Stimulated activated CD8-positive, alpha-beta memory T cell treated with anti-CD3 and anti-CD28 coated beads, Interleukin-12 subunit alpha, Interleukin-12 subunit beta, amount 100 ng/mL, for 1 hour (primary cell): ENCODE measurements at places on chromosomes 7 and 10.

GRCh38 chr7:32943252-32944030 lies 13.8 kb upstream of the FKBP9 start:
- no peak for DNase-seq

- DNase-seq = no peak
Observed at GRCh38 chr7:94216944-94217461, 177.7 kb upstream of the COL1A2 start.

- no peak for DNase-seq
Observed at GRCh38 chr7:107680478-107680877, 19.9 kb downstream of the SLC26A4 start.

DNA sequence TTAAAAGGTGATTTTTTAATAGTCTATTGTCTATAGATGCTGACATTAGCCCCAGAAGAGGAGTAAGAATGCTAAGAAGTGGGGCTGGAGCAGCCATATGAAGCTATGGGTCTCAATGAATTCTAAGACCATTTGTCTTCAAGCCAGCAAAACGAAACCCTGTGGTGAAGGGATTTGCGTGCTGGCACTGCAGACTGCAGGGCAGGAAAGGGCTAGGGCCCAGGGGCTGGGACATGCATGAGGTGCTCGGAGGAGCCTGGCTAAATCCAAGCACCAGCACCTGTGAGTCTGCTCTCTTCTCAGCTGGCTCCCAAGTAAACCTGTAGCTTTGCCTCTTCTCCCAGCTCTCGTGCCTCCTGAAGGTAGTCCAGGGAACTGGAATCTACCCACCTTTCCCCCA lies 1.3 kb upstream of the NDST2 start:
- no peak for DNase-seq

- no peak for DNase-seq
Observed at GRCh38 chr7:80643336-80643915, 5.0 kb downstream of the CD36 start.

GRCh38 chr10:76937181-76937600 lies 700.4 kb downstream of the KCNMA1 start:
- no peak for DNase-seq

- no peak for DNase-seq
Observed at GRCh38 chr7:47627580-47628283, 45.8 kb upstream of the TNS3 start.

- no peak for DNase-seq
Observed at GRCh38 chr10:930625-931325, 730 bp downstream of the LARP4B start.

DNA sequence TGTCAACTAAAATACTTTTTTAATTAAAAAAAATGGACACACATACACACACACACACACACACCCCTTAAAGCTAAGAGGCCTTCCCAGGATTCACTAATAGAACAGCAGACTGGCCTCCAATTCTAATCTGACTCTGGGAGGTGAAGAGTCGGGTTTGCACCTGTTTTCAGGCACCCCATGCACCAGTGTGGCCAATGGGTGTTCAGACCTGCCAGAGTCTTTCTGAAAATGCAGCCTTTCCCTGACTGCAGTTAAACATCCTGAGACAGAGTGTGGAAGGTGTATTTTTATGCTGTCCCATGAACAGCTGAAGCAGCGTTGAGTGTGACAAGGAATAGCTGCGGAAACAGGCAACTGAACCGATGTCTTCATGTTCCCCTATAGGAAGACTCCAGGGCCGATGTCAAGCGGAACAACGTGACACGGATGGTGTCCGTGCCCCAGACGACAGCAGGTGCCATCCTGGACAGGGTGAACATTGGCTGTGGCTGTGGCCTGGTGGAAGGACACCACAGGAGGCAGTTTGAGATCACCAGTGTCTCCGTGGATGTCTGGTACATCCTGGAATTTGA lies 74.6 kb upstream of the LYZL2 start:
- no peak for DNase-seq

DNA sequence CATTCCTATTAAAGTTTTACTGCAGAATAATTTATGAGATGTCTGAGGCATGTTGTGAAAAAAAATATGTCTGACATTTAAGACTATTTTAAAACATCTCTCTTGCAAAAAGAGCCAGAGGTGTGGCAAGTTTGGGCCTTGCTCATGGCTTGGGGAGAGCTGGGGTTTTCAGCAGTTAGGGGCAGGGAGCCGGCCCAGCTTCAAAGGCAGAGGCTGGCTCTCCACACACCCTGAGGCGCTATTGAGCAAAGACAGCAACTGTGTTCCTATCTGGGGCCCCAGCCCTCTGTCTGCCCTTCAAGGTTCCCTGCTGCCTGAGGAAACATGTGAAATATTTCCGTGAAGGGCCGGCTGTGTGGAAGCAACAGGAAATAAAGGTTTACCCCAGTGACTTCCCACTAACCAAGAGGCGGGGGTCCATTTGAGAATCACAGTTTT lies 94.0 kb downstream of the SORBS1 start:
- DNase-seq = no peak

- no peak for DNase-seq
Observed at GRCh38 chr7:131027287-131027773, 293.3 kb upstream of the KLF14 start.

GRCh38 chr7:100099452-100099851 lies 1.7 kb downstream of the MCM7 start:
- DNase-seq = no peak

DNA sequence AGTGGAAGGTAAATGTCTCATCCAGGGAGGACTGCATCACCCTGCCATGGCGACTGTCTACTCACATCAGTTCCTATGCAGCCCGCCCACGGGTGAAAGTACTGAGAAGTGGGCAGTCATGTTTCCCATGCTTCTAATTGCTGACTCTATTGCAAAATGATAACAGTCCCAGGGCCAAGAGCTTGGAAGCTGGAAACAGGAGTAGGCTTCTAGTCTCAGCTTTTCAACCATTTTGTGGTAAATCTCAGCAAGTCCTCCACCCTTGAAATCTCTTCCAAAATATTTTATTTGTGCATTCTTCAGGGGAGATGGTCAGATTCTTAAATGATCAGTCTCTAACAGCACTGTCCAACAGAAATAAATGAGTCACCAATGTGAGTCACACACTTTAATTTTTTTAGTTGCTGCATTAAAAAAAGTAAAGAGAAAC lies 48.1 kb upstream of the TARP start:
- no peak for DNase-seq

DNA sequence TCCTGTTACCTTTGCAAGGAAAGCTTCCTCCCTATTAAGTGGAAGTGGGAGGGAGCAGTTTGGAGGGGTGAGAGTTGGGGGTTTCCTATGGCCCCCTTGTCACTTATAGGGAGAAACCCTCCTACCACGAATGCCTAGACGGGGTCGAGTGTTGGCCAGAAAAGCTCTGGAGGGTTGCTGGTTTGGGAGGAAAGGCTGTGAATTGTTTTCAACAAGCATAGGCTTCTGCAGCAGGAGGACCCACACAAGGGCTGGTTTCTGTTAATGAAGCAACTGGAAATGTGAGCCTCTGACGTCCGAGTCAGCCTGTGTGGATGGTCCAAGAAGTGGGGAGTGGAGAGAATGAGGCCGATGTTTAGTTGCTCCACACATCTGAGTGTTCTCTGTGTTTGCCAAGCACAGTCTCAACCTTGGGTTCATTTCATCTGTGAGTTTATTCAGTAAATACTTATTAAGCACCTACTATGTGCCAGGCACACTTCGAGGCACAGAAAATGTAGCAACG lies 37.3 kb upstream of the LEP start:
- DNase-seq = no peak

- no peak for DNase-seq
Observed at GRCh38 chr10:35928748-35929147, 286.7 kb upstream of the FZD8 start.

DNA sequence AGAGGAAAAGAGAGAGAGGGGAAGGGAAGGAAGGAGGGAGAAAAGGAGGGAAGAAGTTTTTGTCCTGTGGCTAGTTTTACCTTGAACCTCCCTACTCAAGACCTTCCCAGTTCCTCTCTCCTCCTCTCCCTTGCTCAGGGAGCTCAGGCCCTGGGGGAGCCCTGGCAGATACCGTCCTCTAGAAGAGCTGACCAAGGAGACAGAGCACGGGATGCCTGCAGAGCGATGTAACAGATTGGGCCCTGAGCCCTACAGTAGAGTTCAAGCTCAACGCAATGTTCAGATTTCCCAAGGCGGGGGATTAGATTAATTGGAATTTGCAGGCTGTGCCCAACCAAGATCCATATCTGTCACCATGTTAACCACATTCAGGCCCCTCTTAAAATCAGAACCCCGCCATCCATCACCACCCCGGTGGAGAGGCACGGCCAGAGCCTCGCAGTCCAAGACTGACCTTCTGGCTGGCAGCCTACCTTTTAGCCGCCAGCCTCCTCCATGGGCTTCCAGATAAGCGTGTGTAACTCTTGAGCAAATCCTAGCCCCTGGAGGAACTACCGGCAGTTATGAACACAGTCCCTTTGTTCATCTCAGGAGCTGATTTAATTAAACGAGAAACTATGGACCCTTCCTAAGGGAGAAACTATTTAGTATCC lies 70.6 kb downstream of the KCNMA1 start:
- DNase-seq = no peak

DNA sequence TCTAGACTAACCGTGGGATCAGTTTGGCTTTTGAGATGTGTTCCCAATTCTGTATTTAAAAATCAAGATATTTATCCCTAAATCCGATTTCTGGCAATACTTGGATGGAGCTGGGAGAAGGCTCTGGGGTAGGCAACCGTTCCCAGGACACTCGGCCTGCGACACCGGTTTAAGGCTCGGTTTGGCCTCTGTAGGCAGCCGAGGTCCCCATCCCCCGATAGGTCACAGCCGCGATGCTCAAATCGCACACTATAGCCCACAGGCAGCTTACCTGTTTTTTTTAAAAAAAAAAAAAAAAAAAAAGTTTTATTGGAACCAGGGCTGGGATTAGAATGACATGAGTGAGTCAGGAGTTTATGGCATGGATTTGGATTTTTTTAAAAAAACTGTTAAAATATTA lies 729 bp upstream of the TAF3 start:
- DNase-seq = no peak

DNA sequence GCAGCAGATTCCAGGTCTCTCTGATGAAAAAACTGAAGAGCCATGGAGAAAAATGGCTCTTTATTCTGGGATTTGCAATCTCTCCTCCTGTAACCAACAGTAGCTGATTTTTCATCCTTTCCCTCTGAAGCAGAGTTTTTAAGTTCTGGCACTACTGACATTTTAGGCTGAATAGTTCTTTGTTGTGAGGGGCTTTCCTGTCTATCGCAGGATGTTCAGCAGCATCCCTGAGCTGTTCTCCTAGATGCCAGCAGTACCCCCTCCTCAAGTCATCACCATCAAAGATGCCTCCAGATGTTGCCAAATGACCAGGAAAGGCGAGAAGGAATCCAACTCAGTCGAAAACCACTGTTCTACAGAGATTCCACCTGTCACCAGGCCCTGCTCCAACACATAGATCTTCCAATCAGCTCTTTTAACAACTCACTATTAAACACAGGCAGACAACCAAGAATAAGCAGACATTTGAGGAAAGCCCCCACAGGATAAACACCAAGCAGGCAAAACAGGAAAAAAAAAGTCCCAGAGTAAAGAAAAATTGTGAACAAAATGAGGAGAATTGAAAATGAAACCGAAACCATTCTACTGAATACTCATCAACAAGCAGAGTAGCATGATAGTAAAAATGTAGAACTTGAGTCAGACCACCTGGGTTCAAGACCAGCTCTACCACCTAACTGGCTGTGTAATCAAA lies 124.8 kb downstream of the MPP7 start:
- DNase-seq = no peak

DNA sequence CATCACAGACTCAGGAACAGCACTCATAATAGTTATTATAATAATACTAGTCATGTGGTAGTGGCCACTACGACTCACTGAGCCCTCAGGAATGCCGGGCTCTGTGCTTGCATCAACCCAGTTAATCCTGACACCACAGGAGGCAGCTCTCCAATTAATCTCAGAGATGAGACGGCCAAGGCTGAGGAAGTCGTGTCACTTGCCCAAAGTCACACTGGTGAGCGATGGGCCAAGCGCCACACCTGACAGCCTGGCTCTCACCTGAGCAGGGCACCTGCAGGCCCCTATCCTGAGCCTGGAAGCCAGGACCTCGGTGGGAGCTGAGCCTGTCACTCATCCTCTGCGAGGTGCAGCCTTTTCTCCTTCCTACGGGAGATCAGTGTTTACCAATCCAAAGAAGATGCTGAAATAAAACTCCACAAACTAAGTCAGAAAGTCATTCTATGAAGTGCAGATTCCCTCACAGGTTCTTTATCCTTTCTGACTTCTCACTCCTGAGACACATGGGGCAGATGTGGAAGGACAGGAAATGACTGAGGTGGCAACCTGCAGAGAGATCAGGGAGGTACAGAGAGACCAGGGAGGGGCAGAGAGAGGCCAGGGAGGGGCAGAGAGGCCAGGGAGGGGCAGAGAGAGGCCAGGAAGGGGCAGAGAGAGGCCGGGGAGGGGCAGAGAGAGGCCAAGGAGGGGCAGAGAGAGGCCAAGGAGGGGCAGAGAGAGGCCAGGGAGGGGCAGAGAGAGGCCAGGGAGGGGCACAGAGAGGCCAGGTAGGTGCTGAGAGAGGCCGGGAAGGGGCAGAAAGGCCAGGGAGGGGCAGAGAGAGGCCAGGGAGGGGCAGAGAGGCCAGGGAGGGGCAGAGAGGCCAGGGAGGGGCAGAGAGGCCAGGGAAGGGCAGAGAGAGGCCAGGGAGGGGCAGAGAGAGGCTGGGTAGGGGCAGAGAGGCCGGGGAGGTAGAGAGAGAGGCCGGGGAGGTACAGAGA lies 38.5 kb downstream of the VIPR2 start:
- DNase-seq = no peak
